ENCODE measurements at places on chromosomes 6 and 20.
A peak's percentile ranks its signal among the peaks of the same experiment; 100 is the strongest.

GRCh38 chr6:54865091-54865631 lies 18.6 kb downstream of the FAM83B start:
- no peak for DNase-seq

GRCh38 chr6:1620504-1621069 lies 10.9 kb downstream of the FOXC1 start:
- no peak for DNase-seq

DNA sequence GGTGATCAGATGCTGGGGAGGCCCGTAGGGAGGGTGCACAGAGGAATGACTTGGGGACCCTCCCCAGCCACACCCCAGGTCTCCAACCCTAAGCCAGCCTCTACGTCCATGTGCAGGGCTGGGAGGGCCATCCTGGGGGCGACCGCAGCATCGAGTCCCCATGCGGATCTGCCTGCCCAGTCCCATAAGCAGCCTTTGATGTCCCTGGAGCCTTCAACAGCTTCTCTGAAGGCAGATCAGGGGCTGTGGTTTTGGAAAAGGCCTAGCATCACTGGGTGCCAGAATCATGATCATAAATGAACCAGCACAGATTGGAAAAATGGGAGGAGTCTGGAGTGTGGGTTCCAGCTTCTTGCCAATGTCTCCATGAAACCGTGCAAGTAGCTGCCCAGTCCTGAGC lies 22.9 kb downstream of the TOX2 start:
- no peak for DNase-seq

DNA sequence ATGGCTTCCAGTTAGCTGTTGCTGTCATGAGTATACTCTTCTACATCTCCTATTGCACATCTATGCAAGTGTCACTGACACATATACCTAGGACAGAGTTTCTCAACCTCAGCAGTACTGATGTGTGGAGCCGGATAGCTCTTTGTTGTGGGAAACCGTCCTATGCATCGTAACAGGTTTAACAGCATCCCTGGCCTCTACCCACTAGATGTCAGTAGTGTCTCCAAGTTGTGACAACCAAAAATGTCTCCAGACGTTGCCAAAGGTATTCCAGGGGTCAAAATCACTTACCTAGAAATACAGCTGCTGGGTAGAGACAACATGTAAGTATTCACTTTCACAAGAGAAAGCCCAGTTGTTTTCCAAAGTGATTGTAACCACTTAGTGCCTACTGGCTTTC lies 637.6 kb downstream of the RNF144B start:
- peak; percentile 16 for DNase-seq

DNA sequence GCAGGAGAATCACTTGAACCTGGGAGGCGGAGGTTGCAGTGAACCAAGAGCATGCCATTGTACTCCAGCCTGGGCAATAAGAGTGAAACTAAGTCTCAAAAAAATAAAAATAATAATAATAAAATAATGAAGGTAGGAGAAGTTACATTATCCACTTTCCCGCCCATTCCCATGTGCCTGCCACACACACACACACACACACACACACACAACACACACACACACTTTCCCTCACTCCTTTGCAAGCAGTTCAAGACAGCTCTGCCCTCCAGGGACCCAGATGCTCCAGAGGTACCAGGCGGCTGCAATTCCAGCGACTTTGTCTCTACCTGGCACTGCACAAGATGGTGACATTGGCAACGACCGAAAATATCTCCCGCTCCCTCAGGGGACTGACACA lies 224.8 kb upstream of the JARID2 start:
- DNase-seq = no peak

DNA sequence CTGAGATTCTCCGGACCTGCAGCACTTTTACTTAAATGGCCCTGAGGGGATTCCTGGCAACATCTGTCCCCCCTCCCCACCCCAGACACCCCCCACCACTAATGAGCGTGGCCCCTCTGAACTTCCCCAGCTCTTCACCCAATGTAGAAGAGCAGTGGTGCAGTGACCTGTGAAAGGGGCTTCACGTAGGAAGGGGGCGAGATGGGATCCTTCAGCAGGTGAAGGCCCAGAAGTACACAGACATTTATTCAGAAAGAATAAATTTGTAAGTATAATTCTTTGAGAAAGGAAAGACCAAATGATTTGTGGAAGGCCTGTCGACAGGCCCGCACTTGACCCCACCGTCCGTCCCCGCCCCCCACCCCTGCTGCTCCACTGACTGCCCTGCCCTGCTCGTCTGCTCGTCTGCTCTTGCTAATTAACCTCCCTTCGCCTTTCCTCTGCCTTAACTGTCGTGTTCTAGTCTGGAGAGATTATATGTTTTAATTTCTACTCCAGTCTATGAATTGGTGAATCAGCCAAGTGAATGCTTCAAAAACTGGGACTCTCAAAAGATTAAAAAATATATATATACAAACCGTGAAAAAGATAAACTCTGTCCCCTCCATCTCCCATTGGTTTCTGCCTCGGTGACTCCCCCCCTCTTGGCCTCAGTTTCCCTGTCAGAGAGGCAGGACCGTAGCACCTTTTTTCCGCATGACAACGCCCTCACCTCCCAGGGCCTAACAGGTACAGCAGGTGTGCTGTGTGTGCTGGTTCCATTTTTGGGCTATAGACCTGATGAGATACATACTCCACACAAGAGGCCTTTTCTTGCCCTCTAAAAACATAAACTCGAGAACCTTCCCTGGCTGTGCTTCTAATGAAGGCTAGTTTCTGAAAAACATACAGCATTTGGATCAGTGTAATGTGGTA lies 49.2 kb downstream of the GNAS start:
- DNase-seq = no peak

All from hematopoietic multipotent progenitor cell treated with erythropoietin and hydrocortisone succinate and interleukin-3 and kit ligand, for 8 days (in vitro differentiated cells).